ENCODE measurements at places on chromosomes 1 and 21. TPM values are rescaled to one million over a fixed set of nuclear protein-coding genes. Genes with fewer than 3 reads are reported as not detected.

DNA sequence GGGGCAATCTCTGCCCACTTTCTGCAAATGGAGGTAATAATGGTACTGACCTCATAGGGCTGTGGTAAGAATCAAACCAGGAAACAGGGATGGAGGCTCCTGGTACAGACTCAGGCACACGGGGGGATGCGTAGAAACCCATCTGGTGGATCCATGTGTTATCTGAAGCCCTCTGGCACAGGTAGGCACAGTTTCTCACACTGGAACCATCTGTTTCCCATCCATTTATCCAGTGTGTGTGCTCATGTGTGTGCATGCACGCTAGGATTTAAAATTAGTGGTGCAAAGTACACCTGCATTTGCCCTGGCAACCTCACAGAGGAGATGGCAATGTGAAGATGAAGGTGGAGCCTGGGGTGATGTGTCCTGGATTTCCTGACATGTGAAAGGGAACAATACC lies 103.3 kb downstream of the RAVER2 start:
- no peak overlapping the region for H3K4me3 ChIP-seq
- DNase-seq: peak; percentile 10
- H3K27ac ChIP-seq: no peak overlapping the region
- no peaks in the 10 kb centered on the region for H3K27me3 ChIP-seq
- H3K36me3 ChIP-seq: no peaks in the 10 kb centered on the region

Gene FCRL5
- 1.1 TPM for total RNA-seq

Gene TMEM39B
- 16.9 TPM for total RNA-seq

- H3K4me1 ChIP-seq: peaks cover 20% of the 10 kb centered on the region
- no peaks in the 10 kb centered on the region for H3K27me3 ChIP-seq
- no peaks in the 10 kb centered on the region for H3K36me3 ChIP-seq
Measured at GRCh38 chr1:32736812-32737791, 34.5 kb upstream of the SYNC start.

Gene CELA2B
- 3.7 TPM for total RNA-seq

DNA sequence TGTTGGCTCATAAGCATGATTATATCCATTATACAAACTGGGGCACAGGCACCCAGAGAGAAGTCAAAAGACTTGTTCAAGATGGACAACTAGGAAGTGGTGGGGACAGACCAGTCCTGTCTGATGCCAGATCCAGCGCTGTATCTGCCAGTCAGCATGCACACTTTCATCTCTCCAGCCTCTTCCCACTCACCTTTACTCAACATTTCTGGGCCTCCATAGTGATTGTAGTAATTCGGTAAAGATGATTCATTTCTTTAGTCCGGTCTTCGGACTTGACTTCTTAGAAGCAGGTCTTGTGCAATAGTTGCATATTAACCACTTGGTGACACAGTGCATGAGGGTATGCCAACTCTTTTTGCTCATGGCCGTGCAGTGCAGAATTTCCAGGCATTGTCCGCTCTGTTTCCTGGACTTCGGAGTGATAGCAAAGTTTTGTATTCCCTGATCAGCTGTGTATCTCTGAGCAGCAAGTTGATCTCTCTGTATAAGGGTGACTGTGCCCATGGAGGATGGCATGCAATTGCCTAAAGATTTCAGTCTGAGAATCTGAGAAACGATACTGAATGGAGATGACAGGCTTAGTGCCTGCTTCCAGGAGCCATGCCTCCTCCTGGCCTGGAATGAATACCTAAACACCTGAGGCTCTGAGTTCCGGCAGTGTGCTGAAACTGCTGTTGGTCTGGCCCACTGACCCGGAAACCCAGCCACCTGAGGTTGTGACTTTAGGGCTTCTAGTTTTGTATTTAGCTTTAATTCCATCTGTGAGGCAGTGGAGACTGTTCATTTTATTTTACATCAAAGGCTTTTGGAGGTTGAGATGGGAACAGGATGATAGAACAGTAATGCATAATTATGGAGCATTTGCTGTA lies 39.0 kb downstream of the GALNT2 start:
- no peaks in the 10 kb centered on the region for H3K27me3 ChIP-seq
- peaks cover 29% of the 10 kb centered on the region for H3K4me1 ChIP-seq
- H3K27ac ChIP-seq: no peak overlapping the region
- H3K36me3 ChIP-seq: no peaks in the 10 kb centered on the region

DNA sequence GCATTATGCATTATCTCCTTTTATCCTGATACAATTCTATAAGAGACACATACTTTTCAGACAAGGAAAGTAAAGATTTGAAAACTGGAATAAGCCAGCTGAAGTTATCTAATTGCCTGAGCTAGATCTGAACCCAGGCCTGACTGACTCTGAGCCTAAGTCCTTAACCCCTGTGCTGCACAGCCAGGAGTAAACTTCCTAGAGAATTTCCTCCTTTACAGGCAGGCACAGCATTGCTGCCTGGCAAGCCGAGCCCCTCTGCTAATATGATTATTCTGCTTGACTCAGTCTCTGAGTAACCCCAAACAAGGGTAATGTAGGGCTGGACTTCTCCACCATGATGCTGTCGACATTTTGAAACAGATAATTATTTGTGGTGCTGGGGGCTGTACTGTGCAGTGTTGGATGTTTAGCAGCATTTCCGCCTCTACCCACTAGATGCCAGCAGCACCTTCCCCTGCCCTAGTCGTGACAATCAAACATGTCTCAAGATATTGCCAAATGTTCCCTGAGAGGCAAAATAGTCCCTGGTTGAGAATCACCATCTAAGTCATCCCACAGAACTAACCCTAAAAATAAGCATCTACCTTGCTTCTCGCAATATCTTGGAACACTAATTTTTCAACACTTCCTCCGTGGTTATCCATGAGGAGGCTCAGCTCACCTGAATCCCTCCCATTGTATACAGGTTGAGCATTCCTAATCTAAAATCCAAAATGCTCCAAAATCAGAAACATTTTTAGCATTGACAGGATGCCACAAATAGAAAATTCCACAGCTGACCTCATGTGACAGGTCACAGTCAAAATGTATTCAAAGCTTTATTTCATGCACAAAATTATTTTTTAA lies 18.5 kb downstream of the CAMK1G start:
- H3K27me3 ChIP-seq: no peaks in the 10 kb centered on the region
- peak; percentile 46 for DNase-seq
- H3K4me1 ChIP-seq: no peaks in the 10 kb centered on the region
- no peak overlapping the region for H3K4me3 ChIP-seq
- H3K36me3 ChIP-seq: no peaks in the 10 kb centered on the region

Gene NEXN
- total RNA-seq: 10.6 TPM

DNA sequence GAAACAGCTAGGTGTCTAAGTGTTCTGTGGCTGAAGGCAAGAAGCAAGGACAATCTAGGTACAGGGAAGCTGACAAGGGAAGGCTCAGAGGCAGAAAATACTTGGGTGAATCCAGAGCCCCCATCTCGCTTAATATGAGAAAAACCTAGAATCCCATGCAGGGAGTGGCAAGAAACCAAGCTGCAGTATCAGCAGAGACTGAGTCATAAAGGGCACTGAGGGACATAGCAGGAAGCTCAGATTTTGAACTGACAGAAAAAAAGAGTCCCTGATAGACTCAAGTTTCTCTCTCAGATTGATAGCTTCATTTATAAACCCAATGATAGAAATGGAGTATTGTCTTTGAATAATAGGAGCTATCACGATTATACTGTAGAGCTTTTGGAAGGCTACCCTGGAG lies 77.3 kb upstream of the KCNJ15 start:
- no peak for DNase-seq
- H3K36me3 ChIP-seq: no peaks in the 10 kb centered on the region
- H3K4me1 ChIP-seq: no peaks in the 10 kb centered on the region
- no peak overlapping the region for H3K27ac ChIP-seq
- no peak overlapping the region for H3K4me3 ChIP-seq

- H3K27me3 ChIP-seq: no peaks in the 10 kb centered on the region
- no peak for DNase-seq
- H3K4me1 ChIP-seq: peaks cover 17% of the 10 kb centered on the region
- H3K27ac ChIP-seq: no peak overlapping the region
Measured at GRCh38 chr1:8512504-8512903, 194.6 kb downstream of the SLC45A1 start.

- no peak overlapping the region for H3K27ac ChIP-seq
- H3K4me3 ChIP-seq: no peak overlapping the region
- no peaks in the 10 kb centered on the region for H3K36me3 ChIP-seq
- DNase-seq: no peak
Measured at GRCh38 chr1:200090252-200091159, 63.0 kb downstream of the NR5A2 start.

DNA sequence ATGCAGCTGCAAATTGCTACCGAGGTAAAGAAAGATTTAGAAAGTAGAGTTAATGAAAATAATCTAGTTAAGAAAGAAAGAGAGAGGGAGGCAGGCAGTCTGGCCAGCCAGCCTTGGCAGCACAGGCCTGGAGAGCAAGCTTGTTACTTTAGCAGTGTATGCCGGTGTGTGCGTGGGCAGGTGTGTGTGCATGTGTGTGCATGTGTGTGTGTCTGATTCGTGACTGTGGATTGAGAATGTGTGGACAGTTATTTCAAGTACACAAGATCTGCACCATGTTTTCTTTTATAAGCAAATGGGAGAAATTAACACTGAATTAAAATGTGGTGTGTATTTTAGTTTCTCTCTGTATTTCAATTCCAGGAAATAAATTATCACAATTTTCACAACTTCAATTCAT lies 211.6 kb downstream of the DSCAM start:
- no peak for DNase-seq
- H3K27ac ChIP-seq: no peak overlapping the region
- H3K27me3 ChIP-seq: no peaks in the 10 kb centered on the region
- H3K4me3 ChIP-seq: no peak overlapping the region
- H3K36me3 ChIP-seq: no peaks in the 10 kb centered on the region
- H3K4me1 ChIP-seq: no peaks in the 10 kb centered on the region

Gene RAB42
- 5.4 TPM for total RNA-seq

- no peaks in the 10 kb centered on the region for H3K27me3 ChIP-seq
- no peaks in the 10 kb centered on the region for H3K4me1 ChIP-seq
- no peak overlapping the region for H3K4me3 ChIP-seq
- no peak for DNase-seq
Measured at GRCh38 chr21:25569711-25570110, 37.6 kb downstream of the MRPL39 start.

Gene LRRC71
- total RNA-seq: 23.1 TPM

Gene NCF2
- 3.7 TPM for total RNA-seq

Gene OR2T2
- not detected for total RNA-seq

Gene IL10
- 1.7 TPM for total RNA-seq

Gene PGLYRP4
- 0.12 TPM for total RNA-seq

Gene S100A7
- total RNA-seq: not detected

DNA sequence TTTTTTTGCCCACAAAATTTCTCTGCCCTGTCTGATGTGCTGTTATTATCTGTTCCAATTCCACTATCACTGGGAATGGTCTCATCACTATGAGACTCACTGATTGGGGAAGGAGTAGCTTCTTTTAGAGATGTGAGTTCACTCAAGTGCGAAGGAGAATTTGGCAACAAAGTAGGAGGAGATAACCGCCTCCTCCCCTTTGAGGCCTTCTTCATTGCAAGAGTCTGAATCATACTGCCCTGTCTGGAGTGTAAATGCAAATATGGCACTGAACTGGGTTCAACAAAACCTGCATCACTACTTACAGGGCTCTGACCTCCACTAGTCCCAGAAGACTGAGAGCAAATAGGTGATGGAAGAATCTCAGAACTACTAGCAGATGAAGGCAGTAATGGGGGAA lies 83.4 kb downstream of the ASH1L start:
- H3K27me3 ChIP-seq: no peaks in the 10 kb centered on the region
- H3K4me1 ChIP-seq: no peaks in the 10 kb centered on the region
- no peak overlapping the region for H3K27ac ChIP-seq
- DNase-seq: no peak
- H3K4me3 ChIP-seq: no peak overlapping the region
- no peaks in the 10 kb centered on the region for H3K36me3 ChIP-seq

- H3K36me3 ChIP-seq: no peaks in the 10 kb centered on the region
- DNase-seq: no peak
- peak overlapping the region; percentile 46 for H3K4me3 ChIP-seq
- H3K27ac ChIP-seq: no peak overlapping the region
- peaks cover 11% of the 10 kb centered on the region for H3K4me1 ChIP-seq
Measured at GRCh38 chr1:37752213-37752582, 12.7 kb downstream of the EPHA10 start.

Gene DENND2D
- 21.2 TPM for total RNA-seq

DNA sequence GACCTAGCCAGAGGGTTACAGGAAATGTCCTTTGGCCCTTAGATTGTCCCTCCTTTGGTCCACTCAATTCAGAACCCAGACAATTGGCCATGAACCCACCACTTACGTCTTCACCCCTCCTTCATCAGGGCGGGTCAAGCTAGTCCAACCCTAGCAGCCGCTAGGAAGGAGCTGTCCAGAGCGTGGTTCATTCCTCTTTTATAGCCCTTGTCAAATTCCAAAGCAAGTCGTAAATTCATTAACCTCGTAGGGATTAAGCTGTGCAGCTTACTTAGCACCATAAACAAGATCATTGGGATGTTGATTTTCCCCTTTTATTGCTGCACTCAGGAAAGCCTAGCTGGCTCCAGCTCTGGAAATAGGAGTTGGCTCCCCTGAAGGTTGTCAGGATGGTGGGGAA lies 90.1 kb downstream of the TMEM53 start:
- no peaks in the 10 kb centered on the region for H3K27me3 ChIP-seq
- H3K27ac ChIP-seq: no peak overlapping the region
- no peak for DNase-seq
- no peaks in the 10 kb centered on the region for H3K4me1 ChIP-seq

DNA sequence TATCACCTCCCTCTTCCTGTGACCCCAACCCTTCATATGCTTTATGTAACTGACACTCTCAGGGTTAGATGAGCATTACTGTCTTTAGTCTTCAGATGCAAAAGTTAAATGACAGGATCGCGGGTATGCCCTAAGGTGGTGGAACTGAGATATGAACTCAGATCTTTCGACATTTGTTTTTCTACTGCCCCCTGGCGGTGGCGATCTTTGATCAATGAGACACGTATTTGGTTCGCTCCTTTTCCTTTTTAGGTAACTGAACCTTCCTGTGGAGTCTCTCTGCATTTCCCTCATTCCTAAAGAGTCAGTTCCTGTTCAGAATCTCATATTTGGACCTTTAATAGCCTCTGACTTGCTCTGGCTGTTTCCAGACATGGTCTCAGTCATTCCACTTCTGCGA lies 47.8 kb upstream of the ZP4 start:
- H3K4me3 ChIP-seq: no peak overlapping the region
- H3K27me3 ChIP-seq: no peaks in the 10 kb centered on the region
- DNase-seq: no peak
- H3K4me1 ChIP-seq: no peaks in the 10 kb centered on the region
- no peak overlapping the region for H3K27ac ChIP-seq

DNA sequence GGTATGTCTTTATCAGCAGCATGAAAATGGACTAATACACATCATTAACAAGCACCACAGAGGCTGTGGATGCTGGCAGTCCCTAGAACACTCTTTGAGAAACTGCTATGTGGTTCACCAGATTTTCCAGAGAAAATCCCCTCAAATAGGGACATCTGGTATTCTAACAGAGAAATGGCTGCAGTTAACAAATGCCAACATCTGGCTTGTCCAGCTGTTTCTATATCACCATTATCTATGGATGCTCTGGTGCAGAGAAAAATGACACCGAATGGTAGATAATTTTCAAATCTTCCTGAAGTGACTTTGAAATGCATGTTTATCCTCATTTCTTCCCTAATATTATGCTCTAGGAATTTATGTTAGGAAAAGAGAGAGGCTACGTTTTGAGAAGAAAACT lies 403.5 kb upstream of the PROX1 start:
- H3K4me3 ChIP-seq: no peak overlapping the region
- H3K27ac ChIP-seq: no peak overlapping the region
- no peaks in the 10 kb centered on the region for H3K27me3 ChIP-seq
- DNase-seq: no peak
- H3K36me3 ChIP-seq: no peaks in the 10 kb centered on the region

Gene PLA2G5
- total RNA-seq: 19.8 TPM

Gene ARHGEF16
- 17.1 TPM for total RNA-seq

Gene MLLT11
- total RNA-seq: 1.6 TPM

Data from testis (tissue), 5 donors.